ENCODE measurements at places on chromosomes 6 and 20.
A peak's percentile ranks its signal among the peaks of the same experiment; 100 is the strongest.

GRCh38 chr20:1378735-1379125 lies 14.1 kb downstream of the FKBP1A start:
- DNase-seq = no peak

DNA sequence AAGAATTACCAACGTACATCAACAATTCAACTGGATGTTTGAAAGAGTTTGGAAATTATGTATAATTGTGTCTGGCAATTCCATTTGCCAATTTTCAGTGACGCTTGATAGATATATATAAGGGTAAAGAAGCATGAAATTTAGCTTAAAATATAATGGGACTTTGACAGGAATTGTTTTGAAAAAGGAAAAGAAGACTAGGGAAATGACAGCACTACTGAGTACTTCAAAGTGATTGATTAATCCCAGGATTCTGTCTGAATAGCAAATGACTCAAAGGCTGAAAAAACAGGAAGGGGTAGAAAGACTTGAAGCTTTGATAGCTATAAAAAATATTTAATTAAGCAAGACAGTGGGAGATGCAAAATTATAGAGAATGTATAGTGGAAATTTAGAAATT lies 200.0 kb downstream of the KHDRBS2 start:
- no peak for DNase-seq

GRCh38 chr20:46601603-46602122 lies 49.6 kb downstream of the SLC13A3 start:
- DNase-seq = no peak

- DNase-seq = peak; percentile 75
Observed at GRCh38 chr20:51022803-51023616, at the start of gene KCNG1. Gene KCNG1 (minus strand): TSS chr20:51023107. CDS start chr20:51010338, 12,769 bp downstream.

DNA sequence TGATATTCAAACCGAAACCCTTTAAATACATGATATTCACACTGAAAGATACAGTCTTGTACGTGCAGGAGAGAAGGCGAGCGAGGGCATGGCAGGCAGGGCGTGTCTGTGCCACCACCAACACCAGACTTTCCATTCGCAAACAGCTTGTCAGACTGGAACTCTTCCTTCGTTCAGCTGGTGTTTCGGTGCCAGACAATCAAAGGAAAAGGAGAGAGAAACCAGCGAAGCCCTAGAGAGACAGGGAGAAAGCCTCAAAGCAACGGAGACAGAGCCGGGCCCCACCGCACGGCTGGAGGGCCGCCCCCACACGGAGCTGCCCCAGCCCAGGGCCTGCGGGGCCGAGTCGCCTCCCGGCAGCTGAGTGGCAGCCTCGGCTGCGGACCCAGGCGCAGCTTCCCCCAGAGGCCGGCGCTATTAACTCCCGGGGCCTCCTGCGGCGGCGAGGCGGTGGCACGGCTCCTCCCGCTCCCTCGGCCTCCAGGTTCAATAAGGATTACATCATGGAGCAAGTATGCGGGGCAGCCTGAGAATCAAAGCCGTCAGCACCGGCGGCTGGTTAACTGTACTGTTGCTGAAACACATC lies 32.1 kb upstream of the NR2E1 start:
- DNase-seq = no peak

- DNase-seq = no peak
Observed at GRCh38 chr20:59350330-59351156, 50.1 kb downstream of the EDN3 start.

GRCh38 chr6:32148289-32149091 lies 3.2 kb downstream of the PRRT1 start:
- peak; percentile 65 for DNase-seq

DNA sequence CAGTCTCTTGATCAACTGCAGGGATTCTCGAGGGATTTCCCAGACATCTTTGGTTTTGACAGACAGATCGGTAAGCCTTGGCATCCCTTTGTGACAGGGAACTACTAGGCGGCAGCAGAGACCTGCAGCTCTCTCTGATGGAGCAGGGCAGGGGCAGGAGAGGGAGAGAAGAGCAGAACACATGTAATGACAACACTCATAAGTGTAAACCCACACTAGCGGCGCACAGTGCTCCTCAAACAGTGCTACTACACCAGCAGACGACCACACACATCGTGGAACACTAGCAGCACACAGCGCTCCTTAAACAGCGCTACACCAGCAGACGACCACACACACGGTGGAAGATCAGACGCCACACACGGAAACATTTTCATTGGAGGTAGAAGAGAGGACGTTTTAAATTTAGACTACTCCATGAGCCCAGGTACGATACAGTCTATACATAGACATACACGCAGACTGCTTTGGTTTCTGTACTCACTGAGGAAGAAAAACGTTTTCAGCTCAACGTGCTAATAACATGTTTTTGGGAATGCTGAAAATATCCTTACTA lies 94.5 kb upstream of the TRAF3IP2 start:
- DNase-seq = no peak

GRCh38 chr20:925516-925915 lies 9.4 kb upstream of the ANGPT4 start:
- DNase-seq = no peak

GRCh38 chr6:117552618-117553017 lies 49.7 kb downstream of the GOPC start:
- DNase-seq = no peak

DNA sequence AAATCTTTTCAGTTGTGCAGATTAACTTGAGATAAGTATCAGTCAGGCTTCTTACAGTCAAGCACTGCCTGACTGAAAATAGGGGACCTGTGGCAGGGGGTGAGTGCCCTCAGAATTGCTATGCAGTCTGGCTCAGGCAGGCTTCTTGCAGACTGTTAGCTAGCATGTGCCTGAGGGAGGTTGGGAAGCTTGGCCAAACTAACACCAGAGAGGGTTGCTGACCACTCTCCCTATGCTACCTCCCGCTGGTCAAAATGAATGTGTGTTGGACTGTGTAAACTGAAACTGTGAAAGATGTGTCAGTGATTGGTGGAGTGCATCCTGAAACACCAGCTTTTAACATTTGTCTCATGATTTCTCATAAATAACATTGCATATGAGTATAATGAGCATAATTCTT lies 622.3 kb upstream of the IMPG1 start:
- no peak for DNase-seq

DNA sequence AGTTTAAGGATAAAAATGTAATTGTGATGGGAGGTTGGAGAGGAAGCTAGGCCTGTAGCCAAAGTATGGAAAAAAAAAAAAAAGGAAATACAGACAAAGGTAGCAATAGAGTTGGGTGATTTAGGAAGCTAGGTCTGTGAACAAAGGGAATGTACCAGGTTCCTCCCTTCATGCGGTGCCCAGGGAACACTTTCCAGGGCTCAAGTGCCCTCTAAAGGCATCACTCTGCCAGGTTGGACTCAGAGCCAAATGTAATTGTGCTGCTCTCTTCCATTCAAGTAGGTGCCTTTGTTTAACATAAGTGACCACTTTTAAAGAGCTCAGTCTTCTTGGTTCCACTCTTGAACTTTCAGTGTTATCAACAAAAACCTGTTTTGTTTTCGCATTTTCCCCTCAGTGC lies 159.7 kb upstream of the AHI1 start:
- DNase-seq = no peak

DNA sequence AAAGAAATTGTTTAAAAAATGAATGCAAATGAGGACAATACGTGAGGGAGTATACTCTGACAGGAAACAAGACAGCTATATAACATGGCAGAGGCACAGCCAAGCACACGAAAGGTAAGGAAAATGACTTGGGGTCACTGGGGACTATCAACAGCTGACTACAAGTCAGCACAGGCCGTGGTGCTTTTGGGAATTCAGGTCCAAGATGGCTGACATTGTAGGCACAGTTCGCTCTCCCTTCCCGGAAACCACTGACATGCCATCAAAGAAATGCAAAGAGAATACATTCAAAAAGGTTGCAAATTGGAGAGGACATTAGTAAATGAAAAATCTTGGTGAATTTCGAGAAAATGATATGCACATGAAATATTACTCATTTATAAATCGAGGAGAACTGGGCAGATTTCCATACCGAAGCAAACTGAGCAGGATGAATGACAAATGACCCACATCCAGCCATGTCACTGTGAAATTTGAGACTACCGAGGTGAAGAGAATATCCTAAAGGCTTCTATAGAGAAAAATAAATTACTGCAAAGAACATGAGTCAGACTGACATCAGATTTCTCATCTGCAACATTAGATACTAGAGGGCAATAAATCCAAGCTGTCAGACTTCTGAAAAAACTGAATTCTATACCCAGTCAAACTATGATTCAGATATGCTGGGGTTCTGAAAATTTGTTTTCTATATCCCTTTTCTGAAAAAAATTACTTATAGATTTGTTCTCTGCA lies 391.1 kb downstream of the BTBD9 start:
- DNase-seq = no peak

DNA sequence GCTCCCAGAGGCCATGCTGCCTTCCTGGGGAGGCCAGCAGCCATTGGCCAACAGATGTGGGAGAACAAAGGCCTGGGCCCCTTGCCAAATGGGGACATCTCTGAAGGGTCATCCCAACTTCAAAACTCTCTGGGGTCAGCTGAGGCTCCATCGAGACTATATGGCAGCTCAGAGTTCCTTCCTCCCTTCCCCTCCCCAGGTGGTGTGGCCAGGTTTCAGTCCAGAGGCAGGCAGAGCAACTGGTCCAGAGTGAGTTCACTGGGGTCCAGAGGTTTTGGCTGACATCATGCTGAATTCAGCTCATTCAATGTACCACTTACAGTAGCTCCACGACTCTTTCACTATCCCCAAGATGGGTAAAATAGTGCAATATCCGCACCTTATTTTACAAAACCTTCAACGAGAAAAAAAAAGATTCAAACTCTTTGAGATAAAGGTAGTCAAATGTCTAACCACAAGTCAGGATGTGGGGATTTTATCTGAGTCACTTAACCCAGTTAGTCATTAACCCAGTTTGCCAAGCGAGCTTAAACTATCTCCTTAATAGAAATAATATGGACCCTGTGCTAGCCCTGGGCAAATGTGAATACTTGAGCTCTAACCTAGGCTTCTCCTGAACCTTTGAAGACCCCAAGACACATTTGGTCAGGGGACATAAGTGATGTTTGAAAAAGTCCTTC lies 108.4 kb upstream of the PLEKHG1 start:
- DNase-seq = no peak

DNA sequence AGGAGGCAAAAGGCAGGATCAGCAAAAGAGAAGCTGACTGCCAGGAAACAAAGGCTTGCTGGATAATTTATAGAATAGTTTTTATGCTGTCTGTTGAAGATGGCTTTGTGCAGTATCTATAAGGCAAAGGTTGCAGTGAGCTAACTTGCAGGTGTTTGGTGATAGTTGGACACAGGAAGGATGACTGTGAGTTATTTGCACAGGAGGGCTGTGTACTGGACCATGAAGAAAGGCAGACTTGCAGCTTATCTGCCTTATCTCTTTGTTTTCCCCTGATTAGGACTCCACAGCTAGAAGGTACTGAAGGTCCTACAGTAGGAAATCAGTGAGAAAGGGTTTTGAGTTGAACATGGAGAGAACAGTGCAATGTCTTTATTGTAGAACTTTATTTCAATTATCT lies 2.1 kb downstream of the BTN1A1 start:
- no peak for DNase-seq

- DNase-seq = no peak
Observed at GRCh38 chr20:62025394-62025793, 40.3 kb downstream of the TAF4 start.

DNA sequence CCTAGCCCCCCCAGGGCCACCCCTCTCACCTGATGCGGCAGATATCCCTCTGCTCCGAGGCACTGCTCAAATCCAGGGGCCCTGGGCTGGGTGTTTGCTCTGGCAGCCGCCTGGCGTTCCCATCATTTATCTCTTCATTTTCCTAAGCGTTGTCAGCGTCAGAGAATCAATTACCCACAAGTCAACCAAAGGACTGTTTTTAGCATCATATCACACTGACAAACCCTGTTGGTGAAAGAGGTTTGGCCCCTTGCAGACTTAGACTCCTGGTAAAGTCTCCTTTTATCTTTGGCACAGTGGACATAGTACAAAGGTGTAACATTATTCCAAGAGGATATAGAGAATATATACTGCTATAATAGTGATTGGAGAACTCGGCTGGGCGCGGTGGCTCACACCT lies at the start of gene GHRH:
TSS of gene GHRH (minus strand) at position 101 of the 400 bp plus-strand sequence. CDS start 4,925 bp downstream, outside the sequence.
- DNase-seq = no peak

- DNase-seq = no peak
Observed at GRCh38 chr6:36268478-36269275, 1.2 kb upstream of the PNPLA1 start.

DNA sequence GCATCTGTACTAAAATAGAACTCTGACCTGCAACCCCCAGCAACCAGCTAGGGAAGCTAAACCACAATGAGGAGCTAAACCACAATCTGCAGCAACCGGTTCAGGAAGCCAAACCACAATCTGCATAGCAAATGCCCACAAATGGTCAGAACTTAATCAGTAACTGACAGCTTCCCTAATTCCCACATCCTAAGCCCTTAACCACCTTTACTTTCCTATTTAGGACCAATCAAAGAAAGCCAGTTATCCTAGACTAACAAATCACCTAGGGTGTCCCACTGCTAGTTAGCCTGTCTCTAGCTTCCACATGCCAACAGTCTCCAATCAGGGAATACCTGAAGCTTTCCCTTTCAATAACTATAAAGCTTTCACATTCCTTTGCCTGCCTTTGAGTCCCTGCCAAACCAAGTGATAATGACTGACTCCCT lies 424.6 kb upstream of the PTCHD4 start:
- DNase-seq = no peak

DNA sequence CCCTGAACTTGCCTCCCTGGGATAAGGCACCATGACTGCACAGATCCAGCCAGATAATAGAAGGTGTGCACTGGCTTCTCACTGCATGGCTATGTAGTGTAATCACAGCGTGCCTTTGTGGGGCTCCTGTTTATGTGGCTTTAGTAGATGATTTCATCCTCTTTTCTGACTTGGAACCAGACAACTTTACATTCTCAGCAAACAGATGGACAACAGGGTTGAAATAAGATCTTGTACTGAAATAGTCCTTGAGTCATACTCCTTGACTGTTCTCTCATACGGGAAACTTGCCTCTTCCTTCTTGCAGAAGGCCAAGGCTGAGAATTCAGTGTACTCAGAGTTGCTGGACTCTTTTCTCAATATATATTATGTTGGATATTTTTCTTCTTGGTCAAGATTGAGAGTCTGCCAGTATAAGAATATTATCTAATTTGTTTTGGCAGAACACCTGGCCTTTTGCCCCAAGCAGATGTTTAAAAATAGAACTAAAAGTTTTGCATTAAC lies 25.0 kb upstream of the RNF144B start:
- no peak for DNase-seq

- DNase-seq = no peak
Observed at GRCh38 chr20:31915491-31916280, 36.2 kb downstream of the PDRG1 start.

DNA sequence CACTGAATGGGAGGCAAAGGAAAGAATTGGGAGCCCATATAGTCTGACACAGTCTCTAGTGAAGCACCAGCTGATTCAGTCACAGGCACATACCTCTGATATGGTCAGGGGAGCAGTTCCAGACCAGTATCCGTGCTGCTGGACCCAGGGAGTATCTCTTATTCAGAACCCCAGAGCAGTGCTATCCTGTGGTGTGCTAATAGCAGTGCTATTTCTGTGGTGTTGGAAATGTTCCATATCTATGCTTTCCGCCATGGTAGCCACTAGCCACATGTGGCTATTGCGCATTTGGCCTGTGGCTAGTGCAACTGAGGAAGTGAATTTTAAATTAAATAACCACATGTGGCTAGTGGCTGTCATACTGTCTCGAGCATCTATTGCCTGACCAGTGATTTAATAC lies 11.0 kb downstream of the SCUBE3 start:
- DNase-seq = no peak

Measured in stimulated activated CD4-positive, alpha-beta T cell treated with anti-CD3 and anti-CD28 coated beads, TNF-alpha, amount 100 ng/mL, for 24 hours (primary cell).